Hair follicular keratinocyte (primary cell): ENCODE measurements at places on chromosomes 12 and 14. TPM values are rescaled to one million over a fixed set of nuclear protein-coding genes. Genes with fewer than 3 reads are reported as not detected.

Gene NGB
- not detected in 2 replicates for total RNA-seq

Gene PTPRR
- not detected in 2 replicates for total RNA-seq

Gene DEPDC4
- 0.62 and 2.3 TPM in 2 replicates for total RNA-seq

Gene CIT
- 8.4 and 16.1 TPM in 2 replicates for total RNA-seq

Gene C3AR1
- total RNA-seq, result not detected in 2 replicates

Gene IQSEC3
- total RNA-seq, result under 0.01 and 0.34 TPM in 2 replicates

Gene DCN
- total RNA-seq, result 2.5 and 21.4 TPM in 2 replicates

Gene BCL11B
- 7.8 and 8.2 TPM in 2 replicates for total RNA-seq
